SK-N-SH (cell line): ENCODE measurements at places on chromosomes 4 and X. TPM values are rescaled to one million over a fixed set of nuclear protein-coding genes. Genes with fewer than 3 reads are reported as not detected.

Gene CXorf65
- polyA plus RNA-seq: not detected in 2 replicates

Gene TACR3
- polyA plus RNA-seq: not detected in 2 replicates

Gene MAGEA9
- polyA plus RNA-seq: not detected in 2 replicates

DNA sequence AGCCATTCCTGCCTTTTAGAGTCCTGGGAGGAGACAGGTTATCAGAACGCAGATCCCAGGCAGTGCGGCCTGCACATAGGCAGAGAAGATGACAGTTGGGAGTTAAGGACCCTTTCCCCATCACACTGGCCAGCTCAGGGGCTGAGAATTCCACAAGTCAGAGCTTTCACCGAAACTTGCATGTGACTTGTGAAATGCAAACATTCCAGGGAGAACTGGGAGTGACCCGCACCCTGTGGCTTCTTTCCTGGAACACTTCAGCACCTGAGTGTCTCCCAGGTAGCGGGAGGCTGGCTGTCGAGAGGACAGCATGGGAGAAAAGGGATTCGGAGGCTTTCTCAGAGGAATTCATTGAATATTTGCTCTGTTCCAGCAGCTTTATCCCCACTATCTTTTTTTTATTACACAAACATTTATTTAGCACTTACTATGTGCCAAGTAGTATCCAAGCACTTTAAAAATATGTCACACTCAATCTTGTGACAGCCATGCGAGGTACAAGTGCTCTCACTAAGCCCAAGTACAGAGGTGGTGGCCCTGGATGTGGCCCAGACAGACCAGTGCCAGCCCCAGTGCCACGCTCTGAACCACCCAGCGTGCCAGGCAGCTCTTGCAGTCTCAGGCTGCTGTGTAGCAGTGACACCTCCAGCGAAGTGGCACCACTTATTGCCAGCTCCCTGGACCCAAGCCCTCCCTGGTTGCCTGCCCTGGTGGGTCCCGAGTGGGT is 100.5 kb downstream of the PHKA2 start:
- no peaks in the 10 kb centered on the region; the same call in 1 of the 2 replicates for H3K27me3 ChIP-seq
- peaks cover 9% of the 10 kb centered on the region; the same call in 1 of the 2 replicates for H3K4me1 ChIP-seq
- no peak overlapping the region for H3K27ac ChIP-seq
- no peak overlapping the region for H3K4me3 ChIP-seq
- no peak for DNase-seq

- DNase-seq: no peak
- peaks cover 9% of the 10 kb centered on the region; the same call in 1 of the 2 replicates for H3K27me3 ChIP-seq
- no peak overlapping the region for H3K27ac ChIP-seq
- no peaks in the 10 kb centered on the region for H3K4me1 ChIP-seq
- H3K4me3 ChIP-seq: no peak overlapping the region
- no peaks in the 10 kb centered on the region for H3K36me3 ChIP-seq
Measured at GRCh38 chrX:12076046-12076445, 62.2 kb upstream of the FRMPD4 start.

GRCh38 chr4:173024203-173024602 is 144.4 kb upstream of the GALNT7 start:
- no peaks in the 10 kb centered on the region for H3K27me3 ChIP-seq
- no peaks in the 10 kb centered on the region for H3K36me3 ChIP-seq
- no peak overlapping the region for H3K4me3 ChIP-seq
- H3K4me1 ChIP-seq: peaks cover 12% of the 10 kb centered on the region; the same call in 1 of the 2 replicates
- no peak overlapping the region for H3K27ac ChIP-seq

Gene SH3BP2
- 25.2 and 26.8 TPM in 2 replicates for polyA plus RNA-seq

- peak overlapping the region; percentile 83 for H3K27ac ChIP-seq
- no peaks in the 10 kb centered on the region for H3K36me3 ChIP-seq
- no peak for DNase-seq
- H3K4me1 ChIP-seq: peaks cover 15% of the 10 kb centered on the region; the same call in 1 of the 2 replicates
- H3K4me3 ChIP-seq: no peak overlapping the region
Measured at GRCh38 chr4:125734504-125734903, 419.7 kb downstream of the FAT4 start.

- H3K4me1 ChIP-seq: peaks cover 8% of the 10 kb centered on the region; the same call in 1 of the 2 replicates
- DNase-seq: peak; percentile 66
- no peaks in the 10 kb centered on the region for H3K27me3 ChIP-seq
- H3K36me3 ChIP-seq: no peaks in the 10 kb centered on the region
- peak overlapping the region; percentile 57 for H3K27ac ChIP-seq
Measured at GRCh38 chr4:78057600-78058550, 752 bp downstream of the FRAS1 start.

Gene ATP1B4
- polyA plus RNA-seq: not detected in 2 replicates

Gene SAGE1
- polyA plus RNA-seq: not detected in 2 replicates

GRCh38 chr4:151744614-151745013 is 16.2 kb downstream of the GATB start:
- peak overlapping the region; percentile 78 for H3K27ac ChIP-seq
- H3K27me3 ChIP-seq: no peaks in the 10 kb centered on the region
- H3K36me3 ChIP-seq: no peaks in the 10 kb centered on the region
- no peak overlapping the region for H3K4me3 ChIP-seq
- DNase-seq: no peak
- peaks cover 4% of the 10 kb centered on the region for H3K4me1 ChIP-seq

GRCh38 chr4:79025170-79025569 is 85.9 kb upstream of the PAQR3 start:
- no peak overlapping the region for H3K27ac ChIP-seq
- no peaks in the 10 kb centered on the region for H3K27me3 ChIP-seq
- H3K36me3 ChIP-seq: no peaks in the 10 kb centered on the region
- DNase-seq: no peak
- H3K4me3 ChIP-seq: no peak overlapping the region

DNA sequence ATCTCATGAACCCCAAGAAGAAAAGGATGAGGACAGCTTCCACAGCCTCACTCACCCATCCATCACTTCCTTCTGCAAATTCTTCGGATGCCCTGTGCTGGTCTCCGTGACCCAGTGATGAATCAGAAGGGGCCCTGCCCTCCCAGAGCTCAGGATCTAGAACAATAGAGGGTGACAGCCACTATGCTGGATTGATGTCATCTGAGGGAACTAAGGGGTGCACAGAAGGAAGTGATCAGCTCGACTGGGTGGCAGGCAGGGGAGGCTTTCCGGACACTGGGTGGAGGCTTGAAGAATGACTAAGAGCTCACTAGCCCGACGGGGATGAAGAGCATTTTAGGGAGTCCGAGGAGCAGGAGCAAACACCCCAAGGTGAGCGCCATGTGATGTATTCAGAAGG is 1.4 kb upstream of the ZNF185 start:
- H3K27me3 ChIP-seq: peaks cover 10% of the 10 kb centered on the region
- no peak overlapping the region for H3K27ac ChIP-seq
- no peak for DNase-seq
- no peaks in the 10 kb centered on the region for H3K4me1 ChIP-seq

- no peaks in the 10 kb centered on the region for H3K4me1 ChIP-seq
- H3K4me3 ChIP-seq: no peak overlapping the region
- no peak for DNase-seq
Measured at GRCh38 chr4:25672756-25673155, 17.1 kb downstream of the SLC34A2 start.
